ENCODE measurements at places on chromosomes 16 and 17. TPM values are rescaled to one million over a fixed set of nuclear protein-coding genes. Genes with fewer than 3 reads are reported as not detected.

Gene TLCD3B
- not detected for total RNA-seq

Gene CDH1
- total RNA-seq = 10.8 TPM

Gene SLC16A5
- total RNA-seq = 31.0 TPM

Gene OTOP2
- total RNA-seq = not detected

Gene ZP2
- total RNA-seq = not detected

Gene C1QTNF8
- not detected for total RNA-seq

Gene ABCC3
- total RNA-seq = 32.1 TPM

Gene DECR2
- 11.7 TPM for total RNA-seq

Gene TBC1D3H
- total RNA-seq = not detected

Gene MT1A
- total RNA-seq = 1.5 TPM

Gene WDR81
- total RNA-seq = 57.3 TPM

Gene HBA2
- 10,400 TPM for total RNA-seq

Gene SLC16A11
- 3.0 TPM for total RNA-seq

DNA sequence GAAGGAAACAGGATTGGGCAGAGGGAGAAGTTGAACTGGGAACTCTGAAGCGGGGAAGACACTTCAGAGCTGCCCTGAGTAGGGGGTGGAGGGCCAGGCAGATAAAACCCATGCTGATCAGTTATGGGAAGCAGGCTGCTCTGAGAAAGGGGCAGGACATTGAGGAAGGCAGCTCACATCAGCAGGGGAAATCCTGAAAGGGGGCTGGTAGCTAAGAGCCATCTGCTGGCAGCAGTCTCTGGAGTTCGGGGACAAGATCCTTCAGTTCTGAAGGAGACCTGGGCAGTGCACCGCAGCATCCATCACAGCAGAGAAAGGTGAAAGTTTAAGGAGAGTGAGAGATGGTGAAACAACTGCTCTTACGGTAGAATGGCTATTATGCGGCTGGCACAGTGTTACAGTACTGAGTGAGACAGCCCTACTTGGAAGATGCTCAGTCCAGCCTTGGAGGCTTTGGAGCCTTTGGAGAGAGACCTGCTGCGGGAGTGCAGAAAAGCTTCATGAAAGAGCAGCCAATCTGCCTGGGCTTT is 5.4 kb upstream of the KIF18B start:
- H3K36me3 ChIP-seq = no peaks in the 10 kb centered on the region
- no peaks in the 10 kb centered on the region for H3K27me3 ChIP-seq
- DNase-seq = no peak
- H3K27ac ChIP-seq = no peak overlapping the region
- no peak overlapping the region for H3K4me3 ChIP-seq

- DNase-seq = no peak
- no peak overlapping the region for H3K4me3 ChIP-seq
- H3K27ac ChIP-seq = peak overlapping the region; percentile 54
- peaks cover 29% of the 10 kb centered on the region for H3K4me1 ChIP-seq
- peaks cover 29% of the 10 kb centered on the region for H3K27me3 ChIP-seq
- H3K36me3 ChIP-seq = no peaks in the 10 kb centered on the region
Observed at GRCh38 chr17:73170324-73170723, 5.5 kb downstream of the SSTR2 start.

DNA sequence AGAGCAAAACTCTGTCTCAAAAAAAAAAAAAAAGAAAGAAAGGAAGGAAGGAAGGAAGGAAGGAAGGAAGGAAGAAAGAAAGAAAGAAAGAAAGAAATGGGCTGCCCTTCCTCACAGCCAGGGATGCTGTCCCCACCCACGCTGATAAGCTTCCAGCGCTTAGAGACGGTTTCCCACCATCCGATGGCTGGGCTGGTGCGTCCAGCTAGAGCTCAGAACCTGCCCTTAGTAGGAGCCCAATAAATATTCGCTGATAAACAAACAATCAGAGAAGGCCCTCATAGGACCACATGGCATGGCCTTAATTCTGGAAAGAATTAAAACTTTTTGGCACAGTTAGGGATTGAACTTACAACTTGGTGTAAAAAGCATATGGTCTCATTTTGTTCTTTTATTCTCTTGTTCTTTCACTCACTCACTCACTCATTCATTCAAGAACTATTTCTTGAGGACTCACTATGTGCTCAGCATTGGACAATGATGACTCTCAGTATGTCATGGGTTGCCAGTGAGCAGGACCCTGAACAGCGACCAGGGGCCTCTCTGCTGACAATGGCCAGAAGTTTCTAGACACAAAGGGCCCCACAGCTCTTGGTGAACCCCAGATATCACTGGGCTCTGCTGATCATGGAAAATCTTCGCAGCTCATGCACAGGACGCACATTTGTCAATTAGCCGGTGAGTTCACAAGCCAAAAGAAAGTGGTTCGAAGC is 32.5 kb upstream of the TNRC6C start:
- no peak overlapping the region for H3K27ac ChIP-seq
- DNase-seq = no peak
- H3K4me1 ChIP-seq = no peaks in the 10 kb centered on the region
- peaks cover 4% of the 10 kb centered on the region for H3K27me3 ChIP-seq
- H3K4me3 ChIP-seq = no peak overlapping the region

DNA sequence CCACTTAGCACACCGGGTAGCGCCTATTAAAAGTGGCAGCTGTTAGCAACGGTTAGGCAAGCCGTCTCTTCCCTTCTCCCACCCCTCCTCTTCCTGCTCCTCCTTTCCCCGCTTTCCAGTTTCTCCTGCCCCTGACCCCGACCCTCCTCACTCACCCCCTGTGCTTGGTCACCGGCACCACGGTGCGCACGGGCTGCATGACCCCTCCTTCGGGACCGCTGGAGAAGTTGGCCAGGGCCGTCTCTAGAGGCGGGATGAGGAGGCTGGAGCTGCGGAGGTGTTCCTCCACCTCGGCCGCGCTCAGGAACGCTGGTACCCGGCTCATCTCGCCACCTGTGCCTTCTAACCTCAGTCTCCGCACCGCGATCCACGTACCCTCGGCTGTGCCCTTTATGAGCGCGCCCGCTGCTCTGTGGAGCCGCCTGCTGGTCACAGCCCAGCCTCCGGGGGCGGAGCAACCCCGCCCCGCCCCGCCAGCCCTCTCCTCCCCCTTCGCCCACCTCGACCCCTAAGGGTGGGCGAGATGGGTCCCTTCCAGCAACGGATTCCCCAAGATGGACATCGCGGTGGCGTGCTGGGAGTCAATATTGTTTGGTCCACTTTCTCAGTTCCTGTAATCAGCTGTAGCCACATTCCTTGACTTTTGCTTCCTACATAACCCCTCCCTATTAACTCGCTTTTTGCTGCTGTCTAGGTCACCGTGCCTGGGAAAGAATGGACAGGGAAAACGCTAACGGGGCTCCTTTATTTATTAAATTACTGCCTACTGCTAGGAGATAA is at the start of gene CRYM:
CRYM (minus strand) TSS at position 364 of the 780 bp plus-strand sequence; CDS start at position 325, 39 bp downstream.
- H3K27me3 ChIP-seq = peaks cover 26% of the 10 kb centered on the region
- H3K36me3 ChIP-seq = no peaks in the 10 kb centered on the region
- peak; percentile 89 for DNase-seq
- H3K27ac ChIP-seq = no peak within 1 kb of the TSS
- peaks cover 23% of the 10 kb centered on the region for H3K4me1 ChIP-seq

- H3K27ac ChIP-seq = no peak overlapping the region
- H3K36me3 ChIP-seq = peaks cover 40% of the 10 kb centered on the region
- no peaks in the 10 kb centered on the region for H3K27me3 ChIP-seq
- no peak overlapping the region for H3K4me3 ChIP-seq
- H3K4me1 ChIP-seq = peaks cover 11% of the 10 kb centered on the region
Observed at GRCh38 chr16:11183035-11183812, 72.8 kb downstream of the SOCS1 start.

GRCh38 chr17:83101805-83102480 is 22.5 kb downstream of the METRNL start:
- peaks cover 29% of the 10 kb centered on the region for H3K27me3 ChIP-seq
- H3K4me1 ChIP-seq = peaks cover 44% of the 10 kb centered on the region
- DNase-seq = no peak
- H3K4me3 ChIP-seq = no peak overlapping the region

GRCh38 chr17:603406-604114 is 111.1 kb downstream of the VPS53 start:
- DNase-seq = no peak
- no peak overlapping the region for H3K27ac ChIP-seq
- no peaks in the 10 kb centered on the region for H3K4me1 ChIP-seq
- H3K36me3 ChIP-seq = peaks cover 12% of the 10 kb centered on the region
- H3K4me3 ChIP-seq = no peak overlapping the region

All from spleen (tissue), 13 donors.